RPMI7951 (cell line): ENCODE measurements at places on chromosomes 4 and X.

DNA sequence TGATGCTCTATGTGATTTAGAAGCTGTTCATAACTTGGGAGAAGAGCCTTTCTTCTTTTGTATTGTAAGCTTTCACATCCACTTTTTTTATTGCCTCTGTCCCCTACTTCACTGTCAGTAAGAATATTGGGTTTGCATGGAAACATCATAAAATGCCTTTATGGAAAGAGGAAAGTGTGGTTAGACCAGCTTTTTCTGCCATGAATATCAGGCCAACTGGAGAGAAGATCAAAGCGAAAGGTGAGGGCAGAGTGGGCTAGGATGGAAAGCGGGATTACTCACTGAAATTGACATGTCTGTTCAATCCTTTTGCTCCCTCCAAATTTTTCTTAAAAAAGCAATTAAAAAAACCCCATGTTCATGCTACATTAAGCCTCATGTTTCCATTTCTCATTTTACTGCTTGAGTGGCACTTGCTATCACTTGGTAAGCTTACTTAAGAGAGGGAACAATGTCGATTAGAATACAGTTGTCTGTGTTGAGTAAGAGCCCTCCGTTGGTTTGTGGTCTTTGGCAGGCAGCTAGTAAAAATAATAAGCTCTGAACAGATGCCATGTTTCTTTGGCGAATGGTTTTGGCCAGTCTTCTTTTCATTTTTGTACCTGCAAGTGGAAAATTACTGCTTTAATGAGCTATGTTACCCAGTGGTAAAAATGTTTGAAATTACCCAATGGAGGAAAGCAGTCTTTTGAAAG is 35.9 kb downstream of the SUPT20HL1 start:
- peak; percentile 67 for DNase-seq

DNA sequence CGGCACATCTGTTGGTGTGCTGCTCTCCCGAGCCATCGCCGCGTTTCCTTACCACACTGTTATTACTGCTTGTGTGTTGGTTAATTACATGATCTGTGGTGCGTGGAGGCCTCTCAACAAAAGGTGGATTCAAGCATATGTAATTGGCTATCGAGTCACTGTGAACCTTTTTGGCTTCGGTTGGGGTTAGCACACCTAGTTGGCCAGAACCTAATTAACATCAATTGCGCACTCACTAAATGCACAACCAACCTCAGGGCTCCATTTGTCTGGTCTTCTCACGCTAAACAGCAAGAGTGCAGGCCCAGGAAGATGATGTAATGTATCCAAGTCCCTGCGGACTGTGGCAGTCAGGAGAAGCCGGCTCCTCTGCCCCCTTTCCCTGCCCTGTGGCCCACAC is 17.4 kb downstream of the ENPP6 start:
- DNase-seq, result no peak

DNA sequence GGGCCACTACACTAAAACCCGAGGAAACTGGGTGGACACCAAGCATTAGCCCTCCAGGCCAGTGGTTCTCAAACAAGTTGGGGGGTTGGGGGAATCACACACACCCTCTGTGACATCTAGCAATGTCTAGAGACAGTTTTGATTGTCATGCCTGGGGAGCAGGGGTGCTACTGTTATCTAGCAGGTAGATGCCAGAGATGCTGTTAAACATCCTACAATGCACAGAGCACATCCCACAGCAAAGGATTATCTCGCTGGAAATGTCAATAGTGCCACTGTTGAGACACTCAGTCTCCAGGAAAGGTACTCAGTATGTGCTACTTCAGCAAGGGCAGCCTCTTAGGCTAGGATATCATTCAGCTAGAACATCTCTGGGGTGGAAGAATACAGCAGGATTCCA is 1.3 kb downstream of the SMC1A start:
- no peak for DNase-seq

GRCh38 chrX:17579026-17579425 is 158.3 kb upstream of the SCML1 start:
- no peak for DNase-seq
